ENCODE measurements at places on chromosomes 3 and 15.

- DNase-seq = no peak
Observed at GRCh38 chr15:46576646-46577395, 942.0 kb downstream of the SQOR start.

DNA sequence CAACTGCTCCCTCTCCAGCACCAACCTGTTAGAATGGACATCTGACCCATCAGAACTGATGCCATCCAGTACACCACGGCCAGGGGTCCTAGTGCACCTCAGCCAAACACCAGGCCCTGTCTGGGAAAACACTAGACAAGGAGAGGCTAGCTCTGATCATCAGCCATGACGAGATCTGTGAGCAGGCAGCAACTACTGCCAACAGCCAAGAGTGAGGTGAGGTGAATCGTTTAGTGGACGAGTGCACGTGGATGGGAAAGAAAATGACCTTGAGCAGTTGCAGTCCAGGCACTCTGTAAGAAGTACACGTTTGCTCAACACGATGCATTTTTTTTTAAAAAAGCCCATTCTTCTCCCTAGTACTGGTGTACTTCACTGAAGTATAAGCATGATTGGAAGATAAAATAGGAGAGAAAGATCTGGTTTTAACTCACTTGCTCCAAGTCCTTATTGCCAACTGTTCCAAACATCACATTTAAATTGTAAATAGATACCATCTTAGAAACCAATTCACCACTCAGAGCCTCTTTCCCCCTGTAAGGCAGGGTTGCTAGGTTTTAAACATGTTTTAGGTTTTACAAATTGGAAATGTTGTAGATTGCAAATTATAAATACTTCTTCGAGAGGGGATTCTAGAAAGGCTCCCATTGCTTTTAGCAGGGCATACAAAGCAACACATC, 5.7 kb downstream of the ST8SIA2 start:
- no peak for DNase-seq

DNA sequence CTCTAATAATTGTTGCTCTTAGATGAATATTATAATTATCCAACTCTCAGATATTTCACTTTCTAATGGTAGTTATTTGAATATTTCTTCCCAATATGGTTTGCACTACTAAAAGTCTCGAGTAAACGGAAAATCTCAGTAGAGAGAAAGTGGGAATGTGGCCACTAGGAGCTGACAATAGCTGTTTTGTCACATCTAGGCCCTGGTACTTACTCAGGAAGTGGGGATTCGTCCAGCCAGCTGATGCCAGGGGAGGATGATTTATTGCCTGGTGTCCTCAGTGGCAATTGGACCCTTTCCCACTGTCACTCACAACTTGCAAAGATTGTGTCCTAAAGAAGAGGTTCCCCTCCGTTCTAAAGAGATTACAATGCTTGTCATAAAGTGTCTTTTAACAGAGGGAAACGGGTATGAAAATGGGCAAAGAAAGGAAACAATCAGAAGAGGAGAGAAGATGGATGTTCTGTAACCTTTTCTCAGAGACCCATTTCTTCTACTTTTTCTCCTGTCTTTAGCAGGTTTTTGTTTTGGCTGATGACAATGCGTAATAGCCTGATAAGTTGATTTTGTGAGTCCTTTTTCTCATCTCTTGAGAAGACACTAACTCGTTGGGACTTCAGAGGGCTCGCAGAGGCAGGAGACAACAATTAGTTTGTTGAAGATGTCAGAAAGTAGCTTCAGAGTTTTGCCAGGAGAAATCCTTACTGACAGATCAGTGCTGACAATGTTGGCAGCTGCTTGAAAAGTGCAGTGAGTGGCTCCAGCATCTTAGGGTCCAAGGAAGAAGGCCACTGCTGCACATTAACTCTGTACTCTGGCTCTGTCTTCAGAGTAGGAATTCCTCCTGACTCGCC, 320.6 kb downstream of the MECOM start:
- DNase-seq = no peak

DNA sequence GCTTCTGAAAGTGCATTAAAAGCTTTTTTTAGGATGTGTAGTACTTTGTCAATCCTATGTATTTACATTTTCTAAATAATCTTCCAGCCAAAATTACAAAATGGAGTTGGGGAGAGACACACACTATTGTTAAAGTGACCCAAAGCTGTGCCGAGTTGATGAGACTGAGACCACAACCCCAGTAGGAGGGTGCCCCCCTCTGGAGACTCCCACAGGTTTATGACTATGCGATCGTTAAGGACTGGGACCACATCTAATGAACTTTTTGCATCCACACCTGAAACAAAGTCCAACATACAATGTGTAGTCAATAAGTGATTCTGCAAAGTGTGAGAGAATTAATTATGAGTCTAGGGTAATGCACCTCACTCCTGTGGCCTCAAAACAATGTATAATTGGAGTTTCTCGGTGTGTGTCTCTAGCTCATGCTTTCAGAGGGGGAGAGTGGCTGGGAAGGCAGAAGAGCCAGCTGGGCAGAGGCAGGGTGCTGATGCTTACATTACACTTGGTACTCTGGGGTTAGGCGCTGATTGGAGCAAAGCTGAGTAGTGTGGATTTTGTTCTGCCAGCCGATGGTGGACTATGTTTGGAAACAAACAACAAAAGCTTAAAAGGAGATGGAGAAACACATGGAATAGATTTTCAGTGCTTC, 102.8 kb downstream of the KCNH8 start:
- no peak for DNase-seq

DNA sequence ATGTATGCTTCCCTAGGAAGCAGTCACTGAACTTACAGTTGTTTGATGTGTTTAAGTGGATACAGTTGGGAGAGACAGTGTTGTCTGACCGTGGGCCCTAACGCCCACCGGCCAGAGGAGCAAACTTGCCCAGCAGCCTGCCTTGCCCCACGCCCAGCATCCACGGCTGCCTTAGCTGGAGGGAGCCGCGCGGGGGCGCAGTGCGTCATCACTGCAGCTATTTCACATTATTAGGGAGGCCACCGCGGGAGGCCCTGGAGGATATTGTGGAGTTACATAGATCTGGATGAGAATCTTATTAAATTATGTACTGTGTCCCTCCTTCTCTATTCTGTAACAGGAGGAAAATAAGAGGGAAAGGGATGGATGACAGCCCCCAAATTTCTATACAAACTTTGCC, 267.2 kb downstream of the GABRG3 start:
- DNase-seq = no peak

GRCh38 chr3:132953683-132954082, 84.5 kb upstream of the TMEM108 start:
- DNase-seq = no peak

GRCh38 chr3:169179722-169180121, 483.8 kb downstream of the MECOM start:
- no peak for DNase-seq

GRCh38 chr15:62124176-62124972, 40.7 kb downstream of the C2CD4B start:
- no peak for DNase-seq

- DNase-seq = no peak
Observed at GRCh38 chr3:193297421-193297820, 56.4 kb downstream of the PLAAT1 start.

DNA sequence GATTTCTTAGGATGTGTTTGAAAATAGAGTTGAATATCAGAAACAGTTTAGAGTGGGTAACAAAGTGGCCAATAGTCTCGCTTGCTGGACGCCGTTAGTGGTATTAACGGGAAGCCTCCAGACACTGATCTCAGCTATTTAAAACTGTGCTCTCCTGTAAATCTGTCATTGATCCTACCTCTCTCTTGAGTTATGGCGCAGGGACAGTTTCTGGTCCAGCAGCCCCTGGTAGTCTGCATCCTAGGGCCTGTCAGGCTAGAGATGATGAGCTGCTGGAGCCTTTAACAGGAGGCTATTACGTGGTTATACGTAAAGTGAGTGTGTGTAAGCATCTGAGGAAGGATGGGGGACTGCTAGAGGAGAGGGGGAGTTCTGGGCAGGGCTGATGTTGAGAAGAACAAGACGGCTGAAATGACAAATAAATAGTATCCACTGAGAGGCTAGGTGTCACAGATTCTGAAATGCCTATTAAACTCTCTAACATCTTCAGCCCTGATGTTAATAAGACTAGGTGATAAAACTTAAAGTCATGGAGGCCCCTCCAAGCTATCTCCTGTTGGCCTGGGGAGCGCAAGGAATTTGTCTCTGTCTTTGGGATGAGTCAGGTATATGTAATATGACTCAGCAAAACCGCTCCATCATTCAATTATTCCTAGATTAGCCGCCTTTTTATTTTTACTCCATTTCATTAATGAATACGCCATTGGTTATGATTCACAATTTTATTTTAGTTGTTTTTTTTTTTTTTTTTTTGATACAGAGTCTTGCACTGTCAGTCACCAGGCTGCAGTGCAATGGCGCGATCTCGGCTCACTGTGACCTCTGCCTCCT, 155.7 kb downstream of the GREM1 start:
- no peak for DNase-seq

DNA sequence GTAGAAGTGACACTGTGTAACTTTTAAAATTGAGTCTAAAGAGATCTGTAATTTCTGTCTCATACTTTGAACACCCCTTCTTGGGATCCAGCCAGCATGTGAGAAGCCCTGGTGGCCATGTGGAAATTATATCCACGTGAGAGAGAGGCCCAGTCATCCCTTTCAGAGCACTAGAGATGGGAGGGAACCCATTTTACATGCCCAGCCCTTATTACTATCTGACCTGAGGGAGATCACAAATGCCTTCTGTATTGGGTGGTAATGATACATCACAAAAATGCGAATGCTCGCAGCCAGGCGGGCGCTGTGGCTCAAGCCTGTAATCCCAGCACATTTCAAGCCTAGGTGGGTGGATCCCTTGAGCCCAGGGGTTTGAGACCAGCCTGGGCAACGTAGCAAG, 27.3 kb upstream of the TRAK1 start:
- no peak for DNase-seq

- no peak for DNase-seq
Observed at GRCh38 chr15:100720406-100720967, 118.1 kb downstream of the ASB7 start.

DNA sequence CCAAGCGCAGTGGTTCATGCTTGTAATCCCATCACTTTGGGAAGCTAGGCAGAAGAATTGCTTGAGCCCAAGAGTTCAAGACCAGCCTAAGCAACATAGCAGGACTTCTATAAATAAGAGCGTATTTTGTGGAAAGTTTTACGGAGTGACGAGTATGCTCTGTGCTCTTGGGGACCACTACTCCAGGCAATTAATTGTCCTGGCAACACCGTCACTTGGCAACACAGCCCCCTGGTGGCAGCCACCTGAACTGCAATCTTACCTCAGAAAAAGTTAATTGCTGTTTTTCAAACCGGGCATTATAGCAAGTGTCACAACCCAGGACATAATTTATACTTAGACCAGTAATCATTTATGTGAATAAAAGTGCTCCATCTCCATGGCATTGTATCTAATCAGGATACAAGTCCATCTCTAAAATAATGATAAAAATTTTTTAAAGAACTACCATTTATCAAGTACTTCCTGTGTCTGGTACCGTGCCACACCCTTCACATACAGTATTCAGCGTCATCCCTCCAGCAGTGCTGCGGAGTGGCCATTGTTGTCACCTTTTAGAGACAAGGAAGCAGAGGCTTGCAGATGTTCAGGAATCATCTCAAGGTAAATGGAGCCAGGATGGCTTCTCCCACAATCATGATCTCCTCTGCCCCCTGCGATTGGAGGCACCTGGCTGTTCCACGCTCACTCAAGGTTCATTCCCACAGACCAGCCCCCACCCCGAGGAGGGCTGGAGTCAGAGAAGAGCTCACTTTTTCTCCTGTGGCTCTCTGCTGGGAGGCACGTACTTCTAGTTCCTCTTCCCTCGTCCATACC, 34.5 kb downstream of the PLA2G4D start:
- DNase-seq = no peak

DNA sequence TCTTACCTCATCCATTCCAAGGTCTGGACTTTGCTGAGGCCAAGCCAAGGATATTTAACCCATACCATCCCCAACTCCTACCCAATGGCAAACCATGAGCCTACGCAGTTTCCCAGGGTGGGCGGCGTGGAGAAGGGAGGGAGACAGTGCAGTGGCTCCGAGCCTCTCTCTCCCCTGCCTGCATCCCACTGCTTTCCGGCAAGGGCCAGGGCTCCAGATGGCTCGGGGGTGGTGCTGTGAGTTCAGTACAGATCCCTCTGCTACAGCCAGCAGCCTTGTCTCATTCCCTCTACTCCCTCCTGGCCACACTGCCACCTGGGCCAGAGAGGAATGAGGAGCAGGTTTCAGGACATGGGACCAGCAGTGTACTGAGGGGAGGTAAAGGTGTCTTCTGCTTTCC, 44.3 kb upstream of the APEH start:
- no peak for DNase-seq

DNA sequence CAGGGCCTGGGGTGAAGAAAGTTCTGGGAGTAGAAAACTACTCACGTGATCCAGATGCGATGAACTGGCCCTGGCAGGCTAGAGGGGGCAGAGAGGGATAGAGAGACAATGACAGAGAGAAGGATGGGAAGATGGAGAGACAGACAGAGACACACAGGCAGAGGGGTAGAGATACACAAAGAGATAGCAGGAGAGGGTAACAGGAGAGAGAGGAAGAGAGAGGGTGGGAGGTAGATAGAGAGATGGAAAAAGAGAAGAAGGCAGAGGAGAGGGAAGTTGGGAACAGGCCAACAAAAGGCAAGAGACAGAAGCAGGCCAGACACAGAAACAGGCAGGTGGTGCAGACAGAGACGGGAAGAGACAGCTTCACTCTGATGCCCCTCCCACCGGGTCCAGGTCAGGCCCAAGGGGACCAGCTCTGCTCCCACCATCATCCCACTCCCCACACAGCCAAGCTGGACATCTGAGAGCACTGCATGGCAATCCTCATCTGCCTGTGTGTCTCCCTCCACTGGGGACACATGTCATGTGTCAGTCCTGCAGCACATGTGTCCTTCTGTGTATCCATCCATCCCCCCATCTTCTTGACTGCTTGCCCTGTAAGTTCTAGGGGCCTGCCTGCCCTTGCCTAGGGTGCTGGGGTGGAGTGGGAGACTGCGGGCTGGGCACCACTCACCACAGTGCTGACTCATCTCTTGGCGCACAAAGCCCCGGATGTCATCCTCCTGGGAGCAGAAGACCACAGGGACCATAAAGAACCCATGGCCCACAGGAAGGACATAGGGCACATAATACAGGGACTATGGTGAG, 2.2 kb upstream of the UCN2 start:
- peak; percentile 91 for DNase-seq

DNA sequence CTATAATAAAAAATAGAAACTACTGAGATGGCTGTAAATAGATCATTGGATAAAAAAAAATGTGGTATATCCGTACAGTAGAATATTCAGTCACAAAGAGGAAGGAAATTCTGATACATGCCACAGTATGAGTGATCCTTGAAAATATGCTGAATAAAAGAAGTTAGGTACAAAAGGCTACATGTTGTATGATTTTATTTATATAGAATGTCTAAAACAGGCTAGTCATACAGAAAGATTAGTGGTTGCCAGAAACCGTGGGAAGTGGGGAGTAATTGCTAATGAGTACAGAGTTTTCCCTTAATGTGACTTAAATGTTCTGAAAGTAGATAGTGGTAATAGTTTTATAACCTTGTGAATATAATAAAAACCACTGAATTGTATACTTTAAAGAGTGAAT, 24.9 kb upstream of the FAH start:
- no peak for DNase-seq
